Activated CD4-positive, CD25-positive, alpha-beta regulatory T cell treated with anti-CD3 and anti-CD28 coated beads, Interleukin-2, amount 50 U/mL, for 72 hours (primary cell): ENCODE measurements at places on chromosomes 11 and 22.
A peak's percentile ranks its signal among the peaks of the same experiment; 100 is the strongest.

GRCh38 chr11:82864268-82864667 lies 36.0 kb downstream of the PRCP start:
- no peak for DNase-seq

GRCh38 chr22:27004434-27004833 lies 347.0 kb downstream of the MIAT start:
- DNase-seq, result no peak

DNA sequence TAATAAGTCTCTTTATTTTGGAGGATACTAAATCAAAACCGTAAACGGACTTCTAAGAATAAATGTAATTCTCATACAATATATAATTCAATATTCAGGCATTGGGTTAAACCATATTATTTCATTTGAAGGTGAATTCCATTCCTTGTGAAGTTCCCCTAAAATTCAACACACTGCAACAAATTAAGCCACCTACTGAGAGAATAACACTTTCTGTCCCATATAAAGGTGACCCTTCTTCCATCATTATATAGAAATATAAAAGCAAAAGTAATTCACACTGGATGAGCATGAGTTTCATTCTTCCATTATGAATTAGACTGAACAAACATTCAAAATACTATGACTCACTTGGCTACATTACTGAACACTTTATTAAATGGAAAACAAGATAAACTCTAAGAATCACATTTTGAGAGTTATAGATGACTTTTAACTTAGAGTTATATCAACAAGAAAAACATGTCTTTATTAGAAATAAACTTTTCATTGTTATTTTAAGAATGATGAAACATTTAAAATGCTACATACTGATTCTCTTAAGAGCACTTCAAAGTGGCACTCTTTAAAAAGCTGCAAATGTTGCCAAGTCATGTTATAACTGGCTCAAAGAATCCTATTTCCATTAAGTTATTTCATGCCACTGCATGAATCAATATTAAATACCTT lies 2.8 kb downstream of the SESN3 start:
- no peak for DNase-seq

- DNase-seq, result no peak
Observed at GRCh38 chr22:27107386-27107785, 450.0 kb downstream of the MIAT start.

DNA sequence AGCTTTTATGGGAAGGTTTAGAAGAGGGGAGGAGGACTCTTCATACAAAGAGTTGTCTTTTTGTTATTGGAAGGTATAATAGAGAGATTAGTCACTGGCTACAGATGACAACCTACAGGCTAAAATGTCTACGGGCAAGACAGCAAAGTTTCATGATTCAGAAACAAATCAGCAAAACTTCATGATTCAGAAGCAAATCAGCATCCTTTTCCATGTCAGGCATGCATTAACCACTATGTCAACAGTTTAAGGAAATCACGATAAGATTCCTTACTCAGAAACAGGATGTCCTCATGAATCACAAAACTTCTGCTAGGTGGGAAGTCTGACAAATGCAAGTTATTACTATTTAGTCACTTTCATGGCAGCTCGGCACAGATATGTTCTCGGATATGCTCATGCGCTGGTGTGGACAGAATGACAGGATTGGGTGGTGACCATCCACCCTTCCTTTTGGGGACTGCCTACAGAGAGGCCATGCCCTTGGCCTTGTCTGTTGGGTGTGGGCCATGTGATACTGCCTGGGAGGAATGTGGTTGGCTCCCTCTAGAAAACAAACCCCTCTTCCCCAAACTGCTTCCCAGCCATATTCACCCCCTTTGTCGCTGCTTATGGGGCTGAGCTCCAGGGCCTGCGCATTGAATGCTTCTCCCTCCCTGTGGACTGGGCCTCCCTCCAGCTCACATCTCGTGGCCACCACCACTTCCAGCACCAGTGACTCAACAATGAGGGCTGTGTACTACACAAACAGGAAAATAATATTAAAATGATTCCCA lies 10.1 kb downstream of the C11orf91 start:
- DNase-seq, result no peak

DNA sequence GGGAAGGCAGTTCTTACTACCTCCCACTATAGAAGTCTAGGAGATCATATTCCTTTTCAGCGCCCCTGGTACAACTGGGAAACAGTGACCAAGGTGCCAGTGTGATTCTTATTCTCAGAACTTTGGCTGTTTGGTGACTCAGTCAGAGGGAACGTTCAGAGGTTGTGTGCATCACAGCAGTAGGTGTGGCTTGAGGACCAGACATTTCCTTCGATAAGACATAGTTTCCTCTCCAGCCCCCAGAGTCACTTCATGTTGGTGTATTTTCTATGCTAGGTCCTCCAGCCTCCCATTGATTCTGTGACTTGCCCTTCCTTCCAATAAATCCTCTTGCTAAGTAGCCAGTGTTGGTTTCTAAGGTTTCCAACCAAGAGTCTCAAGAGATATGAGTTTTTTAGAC lies 171.9 kb upstream of the MPPED2 start:
- DNase-seq, result no peak

GRCh38 chr11:131375915-131376314 lies 5.5 kb downstream of the NTM start:
- no peak for DNase-seq

GRCh38 chr11:32392840-32393239 lies 42.5 kb downstream of the WT1 start:
- DNase-seq, result no peak

DNA sequence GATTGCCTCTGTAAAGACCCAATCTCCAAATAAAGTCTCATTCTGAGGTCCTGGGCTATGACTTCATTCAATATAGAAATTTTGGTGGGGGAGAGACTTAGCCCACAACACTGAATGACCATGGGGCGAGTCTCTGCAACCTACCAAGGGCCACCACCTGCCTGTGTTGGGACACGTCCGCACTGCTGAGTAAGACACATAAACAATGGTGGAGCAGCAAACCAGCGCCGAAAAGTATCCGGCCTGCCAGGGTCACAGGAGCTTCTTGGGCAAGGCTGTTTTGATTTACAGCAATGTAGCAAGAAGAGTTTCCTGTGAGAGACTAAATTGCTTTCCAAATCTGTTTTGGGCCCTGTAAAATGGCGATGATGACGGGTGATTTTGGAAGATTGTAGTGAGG lies 122.3 kb downstream of the SHANK2 start:
- no peak for DNase-seq

DNA sequence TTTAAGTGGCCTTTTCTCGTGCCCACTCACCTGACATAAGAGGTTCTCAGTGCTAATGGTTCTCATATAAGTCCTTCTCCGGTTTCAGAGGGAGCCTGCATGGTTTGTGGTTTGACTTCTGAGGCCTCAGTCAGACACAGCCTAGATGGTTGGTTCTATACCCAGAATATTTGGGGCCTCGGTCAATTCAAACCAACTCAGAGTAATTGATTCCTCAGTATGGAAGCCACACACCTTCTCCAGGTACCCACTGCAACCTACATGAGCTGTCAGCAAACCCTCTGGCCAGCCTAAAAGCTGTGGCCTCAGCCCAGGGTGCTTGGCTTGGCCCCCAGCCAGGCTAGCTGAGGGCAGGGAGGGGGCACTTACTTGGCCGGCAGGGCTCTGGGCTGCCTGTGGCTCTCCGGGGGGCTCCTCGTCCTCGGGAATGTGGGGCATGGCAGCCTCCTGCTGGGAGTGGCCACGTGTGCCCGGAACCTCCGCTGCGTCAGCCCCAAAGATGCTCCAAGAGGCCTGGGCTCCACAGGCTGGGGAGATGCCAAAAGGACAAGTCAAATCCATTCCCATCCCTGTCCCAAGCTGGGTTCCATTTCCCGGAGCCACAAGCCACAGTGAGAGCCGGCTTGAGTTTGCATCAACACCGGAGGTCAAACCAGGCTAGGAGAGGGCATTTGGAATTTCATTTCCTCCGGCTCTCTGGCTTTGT lies 41.7 kb downstream of the IRAG1 start:
- no peak for DNase-seq

DNA sequence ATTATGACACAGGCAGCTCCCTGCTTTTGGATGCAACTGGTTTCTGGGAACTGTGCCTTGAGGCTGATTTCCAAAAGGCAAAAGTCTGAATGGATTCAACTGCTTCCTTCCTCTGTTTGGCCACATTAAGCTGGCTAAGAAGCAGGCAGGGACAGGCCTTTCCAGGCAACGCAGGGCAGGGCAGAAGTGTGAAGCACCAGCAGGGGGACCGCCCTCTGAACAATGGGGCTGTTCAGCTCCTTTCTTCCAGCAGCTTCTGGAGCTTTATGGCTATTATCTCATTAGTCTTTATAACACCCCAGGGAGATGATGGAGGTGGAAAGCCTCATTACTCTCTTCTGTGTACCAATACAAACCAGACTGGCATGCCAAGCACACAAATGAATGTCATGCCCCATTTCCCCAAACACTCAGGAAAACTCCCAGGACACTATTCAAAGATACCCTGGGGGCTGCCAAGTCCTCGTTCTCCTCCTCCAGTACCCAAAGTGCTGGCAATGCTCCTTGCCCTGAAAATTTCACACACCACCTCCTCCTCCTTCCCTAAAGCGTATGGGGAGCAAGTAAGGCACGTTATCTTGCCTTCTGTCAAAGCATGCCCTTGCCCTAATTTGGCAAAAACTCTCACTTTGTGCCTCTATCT lies 21.3 kb downstream of the MORC2 start:
- DNase-seq, result no peak

- no peak for DNase-seq
Observed at GRCh38 chr11:26987731-26988130, 6.2 kb upstream of the FIBIN start.

DNA sequence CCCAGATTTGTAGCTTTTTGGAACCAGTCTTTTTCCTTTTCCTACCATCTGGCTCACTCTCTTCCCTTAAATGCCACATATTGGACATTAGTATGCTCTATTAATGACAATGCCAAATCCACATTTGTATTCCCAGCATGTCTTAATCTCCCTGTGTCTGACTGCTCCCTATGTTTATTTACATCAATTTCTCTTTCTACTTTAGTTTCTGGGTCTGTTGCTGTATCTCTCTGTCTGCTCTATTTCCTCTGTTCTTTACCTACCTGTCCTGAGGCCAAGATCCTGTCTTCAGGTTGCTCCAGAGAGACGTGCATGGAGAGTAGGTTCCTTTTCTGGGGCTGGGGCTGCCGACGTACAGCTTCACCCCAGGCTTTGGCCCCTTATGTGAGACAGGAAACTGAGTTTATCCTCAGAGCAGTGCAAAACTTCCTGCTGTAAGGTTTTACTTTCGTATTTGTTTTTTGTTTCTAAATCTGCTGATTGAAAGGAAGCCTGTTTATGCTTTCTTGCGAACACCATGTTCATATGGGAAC lies 25.6 kb downstream of the OR2AG2 start:
- peak; percentile 42 for DNase-seq

DNA sequence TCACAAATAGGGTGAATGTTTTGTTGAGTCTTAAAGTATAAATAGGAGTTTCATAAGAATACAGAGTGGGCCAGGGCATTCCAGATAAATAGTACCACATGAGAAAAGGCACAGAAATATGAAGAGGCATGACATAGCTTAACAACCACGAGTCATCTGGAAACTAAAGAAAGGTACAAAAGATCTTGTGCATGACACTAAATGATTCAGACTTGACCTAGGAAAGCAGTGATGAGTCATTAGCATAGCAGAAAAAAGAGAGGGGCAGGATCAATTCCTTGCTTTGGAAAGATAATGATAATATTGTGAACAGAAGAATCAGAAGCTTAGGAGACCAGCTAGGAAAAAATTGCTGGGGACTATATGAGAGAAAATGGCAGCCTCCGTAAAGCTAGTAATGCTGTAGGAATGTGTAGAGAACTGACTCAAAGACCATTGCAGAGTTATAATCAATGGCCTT lies 47.6 kb upstream of the FIBIN start:
- no peak for DNase-seq

- DNase-seq, result no peak
Observed at GRCh38 chr11:74847395-74847794, 98.7 kb downstream of the RNF169 start.

DNA sequence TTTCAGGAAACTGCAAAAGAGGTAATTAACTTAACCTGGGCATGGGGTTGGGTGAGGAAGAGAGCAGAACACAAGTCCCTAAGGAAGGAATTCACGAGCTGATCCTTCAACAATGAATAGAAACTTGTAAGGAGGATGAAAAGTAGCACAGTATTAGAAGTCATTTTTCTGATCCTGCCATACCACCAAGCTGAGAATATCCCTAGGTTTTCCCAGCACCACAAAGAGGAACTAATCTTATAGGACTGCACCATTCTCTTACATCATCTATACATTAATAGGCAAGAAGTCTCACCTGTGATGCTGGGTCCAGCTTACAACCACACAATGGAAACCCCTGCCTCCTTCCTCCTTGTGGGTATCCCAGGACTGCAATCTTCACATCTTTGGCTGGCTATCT lies at the start of gene OR52I1:
Gene OR52I1, plus strand, starts transcription at position 301 of the 400 bp plus-strand sequence. Its CDS starts 0 bp downstream, at position 301.
- DNase-seq, result no peak

DNA sequence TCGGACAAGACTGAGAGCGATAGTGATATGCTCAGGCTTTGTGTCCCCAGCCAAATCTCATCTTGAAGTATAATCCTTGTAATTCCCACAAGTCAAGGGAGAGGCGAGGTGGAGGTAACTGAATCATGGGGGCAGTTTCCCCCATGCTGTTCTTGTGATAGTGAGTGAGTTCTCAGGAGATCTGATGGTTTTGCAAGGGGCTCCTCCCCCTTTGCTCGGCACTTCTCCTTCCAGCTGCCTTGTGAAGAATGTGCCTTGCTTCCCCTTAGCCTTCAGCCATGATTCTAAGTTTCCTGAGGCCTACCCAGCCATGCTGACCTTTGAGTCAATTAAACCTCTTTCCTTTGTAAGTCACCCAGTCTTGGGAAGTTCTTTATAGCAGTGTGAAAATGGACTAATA lies 7.5 kb upstream of the FOLR2 start:
- DNase-seq, result no peak

GRCh38 chr22:32752326-32752725 lies 49.2 kb upstream of the TIMP3 start:
- DNase-seq, result no peak

GRCh38 chr11:80815752-80816453 lies 1375.1 kb upstream of the TENM4 start:
- DNase-seq, result no peak

- DNase-seq, result no peak
Observed at GRCh38 chr22:44709881-44710392, 7.9 kb downstream of the PRR5 start.

GRCh38 chr11:41816396-41816795 lies 356.9 kb upstream of the LRRC4C start:
- DNase-seq, result no peak

- no peak for DNase-seq
Observed at GRCh38 chr11:130054966-130055365, 14.7 kb upstream of the APLP2 start.
